ENCODE measurements at places on chromosomes 6 and 20.

- peak; percentile 88 for DNase-seq
Observed at GRCh38 chr6:11653028-11653583, 115.6 kb downstream of the TMEM170B start.

- no peak for DNase-seq
Observed at GRCh38 chr6:36677059-36677749, 1.3 kb upstream of the CDKN1A start.

DNA sequence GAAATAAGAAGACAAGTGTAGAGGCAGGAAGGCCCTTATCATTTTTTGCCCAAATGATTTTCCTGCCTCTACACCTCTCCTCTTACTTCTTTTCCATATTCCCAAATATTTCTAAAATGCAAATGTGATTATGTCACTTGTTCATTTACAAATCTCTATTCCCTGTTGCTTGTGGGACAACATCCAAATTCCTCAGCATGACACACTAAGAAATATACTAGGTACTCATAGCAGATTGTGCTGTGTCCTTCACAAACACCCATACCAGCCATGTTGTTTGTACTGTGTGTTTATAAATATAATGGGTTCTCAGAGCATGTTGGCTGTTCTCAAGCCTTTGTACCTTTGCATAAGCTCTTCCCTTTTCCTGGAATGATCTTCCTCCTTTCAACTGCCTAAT, 17.7 kb upstream of the FYN start:
- no peak for DNase-seq

DNA sequence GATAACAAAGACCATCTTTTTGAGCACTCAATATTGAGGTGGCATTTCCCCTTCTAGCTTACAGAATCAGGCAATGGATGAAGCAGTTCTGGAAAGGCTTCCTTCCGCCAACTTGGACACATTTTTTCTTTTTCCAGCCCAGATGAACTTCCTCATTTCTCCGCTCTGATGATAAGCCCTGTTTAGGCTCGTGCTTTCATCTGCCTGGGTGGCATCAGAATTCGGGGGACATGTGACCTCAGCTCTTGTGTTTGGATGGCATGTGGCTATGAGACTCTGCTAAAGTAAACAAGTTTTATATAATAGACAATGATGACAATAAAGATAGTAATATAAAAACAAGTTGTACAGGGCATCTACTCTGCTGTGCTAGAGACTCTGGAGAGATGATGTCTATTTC, 796.7 kb downstream of the DHX35 start:
- no peak for DNase-seq

DNA sequence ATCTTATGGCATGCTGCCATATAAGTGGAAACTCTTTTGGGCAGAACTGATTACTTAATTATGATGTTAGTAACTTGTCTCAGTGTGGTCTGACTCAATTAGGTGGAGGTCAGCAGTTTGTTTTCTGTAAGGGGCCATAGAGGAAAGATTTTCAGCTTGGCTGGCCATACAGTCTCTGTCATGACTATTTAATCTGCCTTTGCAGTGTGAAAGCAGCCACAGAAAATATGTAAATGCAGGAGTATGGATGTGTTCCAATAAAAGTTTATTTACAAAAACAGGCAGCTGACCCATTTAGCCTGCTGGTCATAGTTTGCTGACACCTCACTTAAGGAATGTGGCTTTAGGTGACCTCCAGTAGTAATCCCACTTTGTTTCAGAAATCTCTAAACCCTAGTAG, 700.7 kb downstream of the EPM2A start:
- DNase-seq, result no peak

- DNase-seq, result no peak
Observed at GRCh38 chr6:78460711-78461110, 406.6 kb upstream of the IRAK1BP1 start.

DNA sequence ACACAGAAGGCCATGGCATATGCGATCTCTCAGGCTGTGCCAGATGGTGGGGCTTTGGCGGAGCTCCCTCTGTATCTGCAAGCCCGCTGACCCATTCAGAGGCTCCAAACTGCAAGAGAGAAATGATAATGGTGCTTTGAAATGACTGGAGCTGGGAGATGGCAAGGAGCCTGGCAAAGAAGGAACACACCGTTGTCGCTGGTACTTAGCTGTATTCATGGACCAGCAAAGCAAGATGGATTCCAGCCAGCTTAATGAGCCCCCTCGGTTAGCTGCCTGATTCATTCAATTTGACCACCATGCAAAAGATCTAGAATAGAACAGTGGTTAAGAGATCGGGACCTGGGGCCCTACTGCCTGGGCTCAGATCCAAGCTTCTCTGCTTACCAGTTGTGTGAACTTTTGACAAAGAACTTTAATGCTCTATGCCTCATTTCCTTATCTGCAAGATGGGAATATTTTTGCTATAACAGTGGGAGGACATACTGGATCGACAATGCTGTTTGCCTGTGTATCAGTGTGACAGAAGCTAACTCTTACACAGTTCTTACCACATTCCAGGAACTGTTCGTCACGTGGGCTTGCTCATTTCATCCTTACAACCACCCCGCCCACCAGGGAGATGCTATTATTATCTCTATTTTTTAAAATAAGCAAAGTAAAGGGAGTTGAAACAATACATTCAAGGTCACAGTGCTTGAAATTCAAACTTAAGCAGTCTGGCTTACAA, 317.8 kb upstream of the SULF2 start:
- no peak for DNase-seq

DNA sequence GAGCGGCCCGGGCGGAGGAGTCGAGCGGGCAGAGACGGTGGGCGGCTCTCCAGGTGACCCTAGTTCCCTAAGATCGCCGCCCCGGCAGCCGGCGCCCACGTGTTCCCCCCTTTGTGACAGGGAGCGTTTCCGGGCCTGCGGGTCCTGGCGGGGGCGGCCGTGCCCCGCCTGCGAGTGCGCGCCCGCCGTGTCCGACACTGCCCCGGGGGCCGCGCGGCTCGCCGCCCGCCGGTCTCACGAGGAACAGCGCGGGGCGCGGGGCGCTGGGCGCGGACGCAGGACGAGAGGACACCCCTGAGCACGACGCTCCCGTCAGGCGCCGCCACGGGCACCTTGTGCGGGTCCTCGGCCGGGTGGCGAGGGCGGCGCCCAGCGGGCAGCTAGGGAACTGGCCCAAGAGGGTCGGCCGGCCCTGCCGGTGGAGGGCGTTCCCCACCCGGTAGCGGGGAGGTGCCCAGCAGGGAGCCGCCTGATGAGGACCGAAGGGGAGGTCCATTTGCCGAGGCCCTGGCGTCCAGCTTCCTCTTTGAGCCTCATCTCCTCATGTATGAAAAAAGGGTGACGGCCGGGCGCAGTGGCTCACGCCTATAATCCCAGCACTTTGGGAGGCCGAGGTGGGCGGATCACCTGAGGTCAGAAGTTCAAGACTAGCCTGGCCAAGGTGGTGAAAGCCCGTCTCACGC, at the start of gene VARS1:
TSS of gene VARS1 (minus strand) at position 137 of the 683 bp plus-strand sequence. CDS start 535 bp downstream, outside the sequence.
- DNase-seq, result peak; percentile 85

DNA sequence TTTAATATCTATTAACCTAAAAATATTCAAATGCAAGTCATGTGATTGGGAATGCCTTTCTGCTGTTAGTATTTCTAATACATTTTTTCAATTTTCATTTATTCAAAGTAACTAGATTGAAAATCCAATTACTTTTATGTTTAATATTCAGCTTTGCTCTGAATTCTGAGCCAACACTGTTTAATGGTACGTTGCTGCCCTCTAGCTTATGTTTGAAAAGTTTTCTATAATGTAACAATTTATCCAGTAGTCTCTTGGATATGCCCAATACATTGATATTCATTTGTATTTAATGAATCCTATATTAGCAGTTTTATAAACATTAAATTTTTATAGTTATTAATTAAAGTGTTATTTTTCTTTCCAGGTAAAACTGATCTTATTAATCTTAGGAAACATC, 47.4 kb downstream of the LGSN start:
- peak; percentile 14 for DNase-seq

GRCh38 chr6:12421596-12421995, 131.4 kb downstream of the EDN1 start:
- peak; percentile 56 for DNase-seq

DNA sequence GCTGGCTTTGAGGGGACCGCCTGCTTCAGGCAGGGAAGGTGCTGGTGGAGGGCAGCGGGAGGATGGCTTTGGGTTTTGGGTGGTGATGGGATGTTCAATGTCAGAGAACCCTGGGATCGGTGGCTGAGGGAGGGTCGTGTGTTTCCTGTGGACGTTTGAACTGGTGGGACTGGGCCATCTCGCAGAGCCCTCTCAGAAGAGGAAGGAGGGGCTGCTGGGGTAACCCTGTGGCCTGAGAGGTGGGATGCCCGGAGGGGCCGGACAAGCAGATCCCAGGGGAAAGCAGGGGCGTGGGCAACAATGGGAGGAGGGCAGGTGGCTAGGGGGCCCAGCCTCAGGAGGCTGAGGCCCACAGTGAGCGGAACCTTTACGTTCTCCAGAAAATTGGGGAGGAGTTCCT, 34.9 kb downstream of the PYGB start:
- no peak for DNase-seq

GRCh38 chr6:38391206-38391605, 248.5 kb downstream of the BTBD9 start:
- peak; percentile 65 for DNase-seq

DNA sequence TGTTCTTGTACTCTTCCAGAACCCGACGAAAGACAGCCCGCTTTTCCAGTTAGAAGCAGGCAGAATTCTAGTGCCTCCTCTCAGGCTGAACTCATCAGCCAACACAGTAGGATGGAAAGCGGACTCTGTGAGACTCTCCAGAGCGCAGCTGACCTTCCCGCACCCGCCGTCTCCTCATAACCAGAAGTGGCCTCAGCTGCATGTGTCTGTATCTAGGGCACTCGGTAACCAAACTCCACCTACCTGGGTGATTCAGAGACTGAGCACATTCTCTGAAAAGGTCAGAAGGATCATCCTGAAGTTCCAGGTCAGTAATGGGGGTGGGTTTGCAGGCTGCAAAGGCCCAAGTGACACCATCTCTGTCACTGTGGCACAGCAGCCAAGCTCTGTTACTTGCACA, 66.7 kb upstream of the NFATC2 start:
- DNase-seq, result no peak

- no peak for DNase-seq
Observed at GRCh38 chr6:159642481-159642880, 50.6 kb downstream of the SOD2 start.

- no peak for DNase-seq
Observed at GRCh38 chr6:121593011-121593641, 157.7 kb downstream of the GJA1 start.

GRCh38 chr6:163260911-163261310, 153.6 kb upstream of the QKI start:
- no peak for DNase-seq

All from RCC 7860 (cell line).